Neural progenitor cell (in vitro differentiated cells): ENCODE measurements at places on chromosomes 7 and 10. TPM values are rescaled to one million over a fixed set of nuclear protein-coding genes. Genes with fewer than 3 reads are reported as not detected.

GRCh38 chr7:115229401-115230105, 307.7 kb downstream of the MDFIC start:
- H3K27ac ChIP-seq, result no peak overlapping the region
- no peak for DNase-seq
- peaks cover 12% of the 10 kb centered on the region for H3K4me1 ChIP-seq
- peaks cover 88% of the 10 kb centered on the region for H3K27me3 ChIP-seq

DNA sequence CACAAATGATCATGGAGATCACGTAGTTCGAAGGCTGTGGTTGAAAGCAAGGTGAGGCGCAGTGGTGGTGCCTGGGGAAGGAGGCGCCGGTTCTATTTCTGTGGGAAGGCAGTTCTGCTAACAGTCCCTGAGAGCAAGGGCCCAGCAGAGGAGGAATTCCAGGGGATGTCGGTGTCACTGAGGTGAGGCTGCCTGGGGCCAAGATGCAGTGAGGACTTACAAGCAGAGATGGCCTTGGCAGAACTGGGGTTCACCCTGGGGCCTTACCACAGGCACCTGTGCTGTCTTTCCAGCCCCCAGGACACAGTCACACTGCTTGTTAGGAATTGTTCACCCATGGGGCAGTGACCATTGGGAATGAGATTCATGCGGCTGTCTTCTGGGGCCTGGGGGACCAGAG, 26.7 kb downstream of the GBX1 start:
- no peak overlapping the region for H3K4me3 ChIP-seq
- DNase-seq, result no peak
- no peak overlapping the region for H3K27ac ChIP-seq
- no peaks in the 10 kb centered on the region for H3K27me3 ChIP-seq

GRCh38 chr10:77507291-77507880, 130.2 kb downstream of the KCNMA1 start:
- H3K4me3 ChIP-seq, result no peak overlapping the region
- H3K27ac ChIP-seq, result no peak overlapping the region
- no peaks in the 10 kb centered on the region for H3K27me3 ChIP-seq
- H3K4me1 ChIP-seq, result peaks cover 23% of the 10 kb centered on the region
- no peaks in the 10 kb centered on the region for H3K36me3 ChIP-seq

- H3K4me1 ChIP-seq, result no peaks in the 10 kb centered on the region
- DNase-seq, result no peak
- H3K27me3 ChIP-seq, result no peaks in the 10 kb centered on the region
- H3K4me3 ChIP-seq, result no peak overlapping the region
- no peaks in the 10 kb centered on the region for H3K36me3 ChIP-seq
Measured at GRCh38 chr7:139294241-139294640, 46.9 kb upstream of the FMC1 start.

GRCh38 chr7:27242154-27242553, 448 bp upstream of the EVX1 start:
- H3K27ac ChIP-seq, result no peak overlapping the region
- H3K36me3 ChIP-seq, result no peaks in the 10 kb centered on the region
- H3K27me3 ChIP-seq, result peaks cover 100% of the 10 kb centered on the region
- peaks cover 45% of the 10 kb centered on the region for H3K4me1 ChIP-seq
- peak; percentile 24 for DNase-seq

DNA sequence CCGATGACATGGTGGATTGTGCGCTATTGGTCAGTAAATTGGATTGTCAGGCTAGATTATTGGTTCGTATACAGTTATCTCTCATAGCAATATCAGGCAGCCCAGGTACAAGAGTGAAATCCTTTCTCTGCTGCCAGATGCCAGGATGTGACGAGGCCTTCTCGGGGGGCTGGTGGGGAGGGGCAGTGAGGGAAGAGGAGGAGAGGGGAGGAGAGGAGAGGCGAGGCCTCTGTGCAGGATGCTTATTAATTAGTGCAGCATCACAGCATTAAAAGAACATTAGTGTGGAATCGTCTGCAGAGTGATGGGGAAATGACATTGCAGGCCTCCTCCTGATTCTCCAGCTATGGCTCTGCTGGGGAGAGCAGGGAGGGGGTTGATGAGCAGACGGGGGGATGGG, 30.5 kb upstream of the SLF2 start:
- DNase-seq, result no peak
- H3K27me3 ChIP-seq, result peaks cover 19% of the 10 kb centered on the region
- no peak overlapping the region for H3K4me3 ChIP-seq
- H3K36me3 ChIP-seq, result no peaks in the 10 kb centered on the region
- no peak overlapping the region for H3K27ac ChIP-seq
- H3K4me1 ChIP-seq, result peaks cover 21% of the 10 kb centered on the region

DNA sequence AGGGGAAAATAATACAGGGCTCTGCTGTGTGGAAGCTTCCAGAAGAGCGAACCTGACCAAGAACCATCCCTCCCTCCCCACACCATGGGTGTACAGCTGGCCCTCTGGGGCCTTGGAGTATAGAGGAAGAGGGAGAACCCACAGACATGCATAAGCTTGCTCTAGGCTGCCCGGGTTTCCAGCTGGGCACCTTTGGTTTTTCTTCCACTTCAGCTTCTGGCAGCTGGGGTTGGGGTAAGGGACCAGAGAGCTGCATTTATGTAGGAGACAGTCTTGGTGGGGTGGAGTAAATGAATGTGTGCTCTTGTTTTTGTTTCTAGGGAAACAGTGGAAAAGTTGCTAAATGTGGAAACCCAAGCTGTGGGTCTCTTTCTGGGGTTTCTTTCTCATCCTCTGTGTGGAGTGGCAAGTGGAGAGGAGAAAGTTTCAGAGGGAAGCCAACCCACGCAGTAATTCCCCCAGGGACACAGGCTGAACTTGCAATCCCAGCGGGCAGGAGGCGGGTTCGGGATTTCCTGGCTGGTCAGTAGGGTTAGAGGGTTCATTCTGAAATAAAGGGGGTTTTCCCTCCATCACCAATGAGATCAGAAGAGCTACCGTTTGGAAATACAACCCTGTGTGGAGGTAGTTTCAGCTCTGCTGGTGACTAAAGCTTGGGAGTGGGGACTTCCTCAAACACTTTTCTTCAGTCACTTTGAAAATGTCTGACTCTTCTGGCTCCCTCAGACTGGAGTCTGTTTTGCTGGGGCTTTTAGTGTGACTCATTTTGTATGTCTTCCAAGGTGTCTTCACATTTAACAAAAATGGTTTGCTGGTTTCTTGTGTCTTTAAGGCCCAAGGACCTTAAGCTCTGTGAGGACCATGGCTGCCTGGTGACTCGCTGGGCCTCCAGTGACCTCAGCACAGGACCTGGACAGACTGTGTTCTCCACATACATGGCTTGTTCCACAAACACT, 22.2 kb upstream of the SRGN start:
- H3K27me3 ChIP-seq, result no peaks in the 10 kb centered on the region
- no peak overlapping the region for H3K27ac ChIP-seq
- no peak overlapping the region for H3K4me3 ChIP-seq
- DNase-seq, result no peak

- H3K4me3 ChIP-seq, result no peak overlapping the region
- H3K27ac ChIP-seq, result no peak overlapping the region
- no peak for DNase-seq
- no peaks in the 10 kb centered on the region for H3K36me3 ChIP-seq
- H3K27me3 ChIP-seq, result no peaks in the 10 kb centered on the region
Measured at GRCh38 chr7:121301446-121302213, 27.2 kb upstream of the WNT16 start.

- H3K4me1 ChIP-seq, result peaks cover 32% of the 10 kb centered on the region
- H3K36me3 ChIP-seq, result no peaks in the 10 kb centered on the region
- H3K4me3 ChIP-seq, result no peak overlapping the region
Measured at GRCh38 chr7:74032191-74032490, 4.2 kb downstream of the ELN start.

GRCh38 chr7:73626814-73627213, 2.5 kb upstream of the MLXIPL start:
- H3K4me1 ChIP-seq, result peaks cover 15% of the 10 kb centered on the region
- H3K27ac ChIP-seq, result no peak overlapping the region
- DNase-seq, result peak; percentile 24

GRCh38 chr10:1267568-1267967, 211.4 kb downstream of the WDR37 start:
- H3K36me3 ChIP-seq, result no peaks in the 10 kb centered on the region
- peaks cover 7% of the 10 kb centered on the region for H3K4me1 ChIP-seq
- peak; percentile 16 for DNase-seq

GRCh38 chr7:148371280-148371937, 219.2 kb upstream of the C7orf33 start:
- no peak overlapping the region for H3K4me3 ChIP-seq
- no peak overlapping the region for H3K27ac ChIP-seq
- H3K36me3 ChIP-seq, result peaks cover 4% of the 10 kb centered on the region

DNA sequence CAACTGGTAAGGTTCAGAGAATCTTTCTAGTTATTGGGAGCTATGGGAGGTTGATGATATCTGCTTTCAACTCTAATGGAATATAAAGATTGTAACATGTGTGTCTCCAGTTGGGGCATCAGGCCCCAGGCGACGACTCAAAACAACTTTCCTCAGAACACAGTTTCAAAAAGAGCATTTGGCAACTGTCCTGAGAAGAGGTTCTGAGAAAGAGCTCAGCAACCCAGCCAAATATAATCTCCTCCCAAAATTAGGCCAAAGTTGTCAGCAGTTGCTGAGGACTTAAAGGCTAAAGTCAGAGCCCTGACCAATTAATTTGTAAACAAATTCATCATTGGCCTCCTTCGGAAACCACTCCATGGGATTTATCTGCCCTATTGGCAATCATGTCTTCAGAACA, 251.1 kb upstream of the NFE2L3 start:
- H3K36me3 ChIP-seq, result no peaks in the 10 kb centered on the region
- H3K27me3 ChIP-seq, result no peaks in the 10 kb centered on the region
- H3K4me3 ChIP-seq, result no peak overlapping the region
- H3K4me1 ChIP-seq, result no peaks in the 10 kb centered on the region
- no peak for DNase-seq
- no peak overlapping the region for H3K27ac ChIP-seq

GRCh38 chr7:43511029-43511428, 71.9 kb upstream of the STK17A start:
- H3K36me3 ChIP-seq, result no peaks in the 10 kb centered on the region
- H3K4me3 ChIP-seq, result no peak overlapping the region
- H3K27me3 ChIP-seq, result no peaks in the 10 kb centered on the region
- no peak overlapping the region for H3K27ac ChIP-seq

DNA sequence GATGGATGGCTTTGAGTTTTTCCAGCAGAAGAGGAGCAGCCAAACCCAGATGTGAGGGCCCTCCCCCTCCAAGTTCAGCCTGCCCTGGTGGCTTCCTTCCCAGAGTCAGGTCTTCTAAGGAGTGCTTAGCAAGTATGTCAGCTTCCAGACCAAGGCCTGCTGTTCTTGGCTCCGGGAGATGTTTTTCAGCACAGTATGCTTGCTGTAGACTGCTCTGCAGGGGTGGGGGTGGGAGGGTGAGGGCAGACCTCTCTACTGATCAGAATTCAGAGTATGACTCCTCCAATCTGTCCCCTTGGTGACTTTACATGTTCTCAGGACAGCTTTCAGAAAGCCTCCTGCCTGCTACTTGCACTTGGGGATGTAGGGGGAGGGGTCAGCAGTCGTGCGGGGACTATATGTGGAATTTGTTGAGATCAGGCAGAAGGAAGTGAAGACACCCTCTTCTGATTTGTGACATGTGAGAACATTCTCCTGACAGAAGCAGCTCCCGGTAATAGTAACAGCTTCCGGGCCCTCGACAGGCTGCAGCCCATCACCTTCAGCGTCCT, 516.4 kb upstream of the ZMIZ1 start:
- no peak for DNase-seq
- H3K4me3 ChIP-seq, result no peak overlapping the region
- no peaks in the 10 kb centered on the region for H3K27me3 ChIP-seq

DNA sequence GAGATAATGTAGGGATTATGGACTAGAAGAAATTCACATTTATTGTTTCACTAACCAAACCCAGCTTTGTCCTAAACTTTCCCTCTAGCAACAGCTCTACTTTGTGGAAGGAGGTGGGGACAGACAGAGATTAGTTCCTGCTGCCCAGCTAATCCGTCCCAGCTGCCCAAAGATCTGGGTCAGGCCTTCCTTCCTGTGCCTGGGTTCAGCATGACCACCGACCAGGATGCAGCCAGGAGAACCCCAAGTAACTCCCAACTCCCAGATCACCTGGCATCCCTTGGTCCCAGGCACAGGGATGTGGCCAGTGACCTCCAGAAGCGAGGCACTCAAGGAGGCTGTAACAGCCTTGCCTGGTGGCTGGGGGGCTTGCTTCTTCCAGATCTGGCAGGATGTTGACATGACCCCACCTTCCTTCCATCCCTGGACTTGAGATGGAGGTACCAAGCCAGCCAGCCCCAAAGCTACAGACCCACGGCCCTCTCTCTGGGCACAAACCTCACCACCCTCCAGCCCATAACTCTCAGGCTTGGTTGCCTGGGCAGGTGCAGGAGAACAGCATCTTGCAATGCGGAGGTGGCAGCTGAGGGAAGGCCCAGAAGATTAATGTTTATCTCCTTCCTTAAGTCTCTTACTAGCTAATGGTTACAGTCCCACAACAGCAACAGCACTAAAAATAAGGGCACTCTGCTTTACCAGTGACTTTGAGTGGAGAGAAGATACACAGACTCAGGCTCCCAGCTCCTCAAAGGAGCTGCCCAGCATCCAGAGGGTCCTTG, 11.1 kb downstream of the CAMK2G start:
- DNase-seq, result peak; percentile 33
- H3K27me3 ChIP-seq, result no peaks in the 10 kb centered on the region
- H3K4me3 ChIP-seq, result no peak overlapping the region
- H3K27ac ChIP-seq, result no peak overlapping the region
- peaks cover 10% of the 10 kb centered on the region for H3K4me1 ChIP-seq

DNA sequence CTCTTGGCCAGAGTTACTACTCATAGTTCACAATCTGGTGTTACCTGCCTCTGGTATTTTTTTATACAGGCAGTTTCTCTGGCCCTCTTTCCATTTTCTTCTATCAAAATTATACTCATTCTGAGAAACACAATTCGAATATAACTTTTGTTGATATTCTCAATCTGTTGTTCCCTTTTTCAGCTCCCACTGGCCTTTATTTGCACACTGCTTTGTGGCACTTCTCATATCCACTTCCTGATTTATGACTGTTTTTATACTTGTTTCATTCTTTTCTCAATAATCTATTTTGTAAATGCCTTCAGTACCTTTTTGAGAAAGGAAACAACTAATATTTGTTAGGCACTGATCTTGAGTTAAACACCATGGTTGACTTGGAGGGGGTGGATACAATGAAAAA, 93.8 kb upstream of the HDAC9 start:
- H3K36me3 ChIP-seq, result no peaks in the 10 kb centered on the region
- H3K27ac ChIP-seq, result no peak overlapping the region
- peaks cover 19% of the 10 kb centered on the region for H3K4me1 ChIP-seq
- no peak overlapping the region for H3K4me3 ChIP-seq
- H3K27me3 ChIP-seq, result no peaks in the 10 kb centered on the region
- DNase-seq, result no peak

Gene GRM8
- 0.62 and 1.6 TPM in 2 replicates for total RNA-seq

Gene MYOF
- 1.2 and 1.6 TPM in 2 replicates for total RNA-seq

Gene OGDHL
- 0.34 and 0.56 TPM in 2 replicates for total RNA-seq

Gene UTF1
- total RNA-seq, result not detected in 2 replicates

Gene WASHC2C
- total RNA-seq, result 24.6 and 33.0 TPM in 2 replicates

Gene STEAP4
- total RNA-seq, result not detected in 2 replicates

Gene GPR158
- 0.09 and 0.39 TPM in 2 replicates for total RNA-seq

Gene OR2A5
- not detected in 2 replicates for total RNA-seq

Gene TAS2R4
- 2.2 and 2.8 TPM in 2 replicates for total RNA-seq

Gene C7orf33
- not detected in 2 replicates for total RNA-seq

Gene LRRD1
- total RNA-seq, result not detected in 2 replicates

Gene GNGT1
- total RNA-seq, result 0.06 TPM in 1 of 2 replicates, not detected in the other
